ENCODE measurements at places on chromosomes 12 and 14. TPM values are rescaled to one million over a fixed set of nuclear protein-coding genes. Genes with fewer than 3 reads are reported as not detected.

- no peak for DNase-seq
These were observed 78.5 kb upstream of the FZD10 start for GRCh38 chr12:130083734-130084133.

DNA sequence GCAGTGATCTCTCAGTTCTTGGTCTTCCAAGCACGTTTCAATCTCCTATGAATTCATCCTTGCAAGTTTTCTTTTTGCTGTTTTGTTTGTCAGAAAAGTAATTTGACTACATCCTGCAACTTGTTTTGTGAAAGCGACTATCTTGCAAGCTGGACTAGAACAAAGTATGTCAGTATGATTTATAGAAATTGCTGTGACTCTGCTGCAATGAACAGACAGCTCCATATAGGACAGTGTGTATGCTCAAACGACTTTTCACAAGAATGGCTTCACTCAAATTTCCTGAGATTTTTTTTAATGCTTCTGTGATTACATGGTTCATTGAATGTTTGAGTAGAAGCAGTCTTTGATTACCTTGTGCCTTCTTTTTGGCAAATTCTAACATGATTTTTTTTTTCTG, 123.5 kb upstream of the TRHDE start:
- DNase-seq: no peak

GRCh38 chr12:77782034-77782433, 48.7 kb upstream of the NAV3 start:
- no peak for DNase-seq

GRCh38 chr14:47186486-47186885, 488.9 kb downstream of the MDGA2 start:
- no peak for DNase-seq

GRCh38 chr14:24335461-24336171, 745 bp upstream of the ADCY4 start:
- DNase-seq: no peak

GRCh38 chr14:32625211-32625610, 296.1 kb downstream of the AKAP6 start:
- no peak for DNase-seq

DNA sequence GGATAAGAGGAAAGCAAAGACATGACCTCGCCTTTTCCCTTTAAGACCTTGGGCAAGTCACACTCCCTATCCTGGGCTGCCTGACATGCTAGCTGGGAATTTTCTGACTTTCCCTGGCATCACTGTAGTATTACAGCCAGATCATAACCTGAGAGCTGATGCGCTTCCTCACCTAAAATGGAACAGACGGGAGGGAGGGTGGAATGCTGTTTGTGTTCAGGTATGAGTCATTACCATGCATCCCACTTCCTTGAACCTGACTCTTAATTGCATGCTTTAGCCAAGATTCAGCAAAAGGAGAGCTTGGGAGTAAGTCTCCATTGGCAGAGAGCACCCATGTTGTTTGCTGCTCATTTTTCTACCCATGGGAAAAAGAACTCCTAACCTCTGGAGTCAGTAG, 156.5 kb downstream of the KCNK10 start:
- DNase-seq: no peak

GRCh38 chr12:46958599-46959290, 120.7 kb upstream of the PCED1B start:
- no peak for DNase-seq

DNA sequence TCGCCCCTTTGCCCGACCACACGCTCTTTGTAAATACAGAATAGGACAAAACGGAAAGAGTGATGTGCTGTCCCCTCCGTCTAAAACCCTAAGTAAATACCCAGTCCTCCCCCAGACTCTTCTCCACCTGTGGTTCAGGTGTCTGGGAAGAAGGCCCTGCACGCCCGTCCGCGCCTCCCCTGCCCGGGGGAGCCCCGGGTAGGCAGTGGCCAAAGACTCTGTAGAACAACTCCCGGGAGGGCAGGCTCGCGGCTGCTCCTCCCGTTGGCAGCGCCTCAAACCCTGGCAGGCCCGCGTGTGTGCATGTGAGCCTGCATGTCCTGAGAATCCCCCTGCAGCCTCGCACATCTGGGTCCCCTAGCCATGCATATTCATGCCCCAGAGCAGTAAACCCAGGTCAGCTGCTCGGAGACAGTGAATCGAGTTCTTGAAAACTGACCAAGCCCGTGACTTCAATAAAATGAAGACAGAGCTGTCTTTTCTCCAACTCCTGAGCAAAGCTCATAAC, 165.8 kb downstream of the MON2 start:
- no peak for DNase-seq

GRCh38 chr12:53232646-53233461, 845 bp upstream of the RARG start:
- DNase-seq: no peak

DNA sequence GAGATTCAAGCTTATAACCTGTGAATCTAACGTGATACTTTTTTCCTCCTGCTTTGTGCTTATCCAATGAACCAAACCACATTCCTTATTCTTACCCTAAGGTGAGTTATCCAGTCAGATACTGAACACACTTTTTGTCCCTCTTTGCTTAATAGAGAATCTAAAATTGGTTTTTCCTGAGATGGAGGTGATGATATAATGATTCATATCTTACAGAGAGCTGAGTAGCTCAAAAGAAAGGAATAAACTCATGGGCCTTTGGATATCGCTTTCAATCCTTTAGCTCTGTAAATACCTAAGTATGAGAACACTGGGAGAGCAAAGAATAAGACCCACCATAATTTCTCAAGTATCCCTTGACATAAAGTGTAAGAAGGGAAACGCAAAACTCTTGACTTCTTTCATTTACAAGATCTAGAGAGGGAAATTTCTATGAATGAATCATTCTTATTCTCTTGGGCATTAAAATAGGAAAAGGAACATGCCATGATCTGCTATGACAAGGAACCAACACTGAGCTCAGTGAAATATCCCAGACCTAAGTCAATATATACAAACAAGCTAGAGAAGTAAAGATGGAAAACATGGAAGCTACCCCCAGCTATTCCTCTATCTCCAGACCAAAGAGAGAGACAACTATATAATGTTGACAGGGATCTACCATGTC, 81.8 kb upstream of the STAC3 start:
- DNase-seq: no peak

DNA sequence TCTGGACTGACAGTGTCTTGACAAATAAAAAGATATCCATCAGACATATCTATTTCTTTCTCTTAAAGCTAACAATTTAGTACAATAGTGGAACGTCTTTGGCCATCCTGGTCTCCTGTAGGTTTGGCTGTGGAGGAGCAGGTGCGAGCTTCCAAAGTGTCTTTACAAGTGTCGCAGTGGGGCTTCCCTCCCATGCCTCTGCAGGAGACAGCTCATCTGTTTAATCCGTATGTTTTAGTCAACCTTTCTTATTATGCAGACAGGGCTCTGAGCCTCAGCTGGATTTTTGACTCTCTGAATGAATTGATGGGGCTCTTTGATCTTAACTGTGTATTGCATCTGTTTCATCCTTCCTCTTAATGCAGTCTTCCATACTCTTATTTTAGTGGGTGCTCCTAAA, 57.5 kb downstream of the RMST start:
- no peak for DNase-seq

GRCh38 chr12:12086973-12087692, 16.4 kb downstream of the BCL2L14 start:
- DNase-seq: no peak

DNA sequence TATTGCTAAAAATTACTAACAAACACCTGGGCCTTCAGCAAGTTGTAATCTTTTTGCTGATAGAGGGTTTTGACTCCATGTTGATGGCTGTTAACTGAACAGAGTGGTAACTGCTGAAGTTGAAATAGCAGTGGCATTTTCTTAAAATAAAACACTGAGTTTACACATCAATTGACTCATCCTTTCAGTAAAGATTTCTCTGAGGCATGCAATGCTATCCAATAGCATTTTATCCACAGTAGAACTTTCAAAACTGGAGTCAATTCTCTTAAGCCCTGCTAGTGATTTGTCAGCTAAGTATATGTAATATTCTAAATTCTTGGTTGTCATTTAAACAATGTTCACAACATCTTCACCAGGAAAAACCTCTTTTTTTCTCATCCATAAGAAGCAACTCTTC, 59.5 kb downstream of the CMAS start:
- DNase-seq: no peak

DNA sequence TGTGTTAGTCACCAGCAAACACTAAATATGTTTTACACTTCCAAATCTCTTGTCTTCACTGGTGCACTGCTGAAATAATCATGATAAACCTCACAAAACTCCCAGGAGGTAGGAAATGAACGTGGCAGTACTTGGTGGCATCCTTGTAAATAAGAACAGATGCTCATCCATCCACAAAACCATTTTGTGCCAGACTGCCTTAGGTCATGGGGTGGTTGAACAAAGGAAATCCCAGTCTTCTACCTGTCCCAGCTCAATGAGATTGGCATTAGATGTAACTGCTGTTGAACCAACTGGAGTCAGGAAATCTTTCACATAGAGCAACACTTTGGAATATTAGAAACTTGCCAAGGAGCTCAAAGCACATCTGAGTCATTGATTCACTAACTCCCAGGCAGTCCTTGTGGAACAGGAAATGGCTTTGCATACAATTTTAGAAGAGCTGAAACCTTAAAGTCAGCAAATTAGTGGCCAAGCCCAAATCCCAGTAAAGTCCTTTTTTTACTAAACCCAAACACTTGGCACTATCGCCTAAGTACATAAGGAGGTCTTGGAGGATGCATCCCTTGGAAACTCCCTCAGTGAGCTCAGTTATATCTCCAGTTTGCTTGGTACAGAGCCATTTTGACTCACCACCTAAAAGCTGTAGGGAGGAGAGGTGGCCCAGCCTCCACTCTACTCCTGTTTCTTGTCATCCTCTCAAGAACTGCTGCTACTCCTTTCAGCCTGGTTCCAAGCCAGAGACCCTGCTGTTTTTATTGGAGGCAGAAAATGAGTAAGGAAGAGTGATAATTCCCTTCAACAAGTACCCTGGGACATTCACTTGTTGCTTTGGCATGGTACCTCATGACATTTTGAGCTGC, 208.0 kb downstream of the NOVA1 start:
- DNase-seq: no peak

- no peak for DNase-seq
These were observed 102.4 kb upstream of the E2F7 start for GRCh38 chr12:77167801-77168200.

DNA sequence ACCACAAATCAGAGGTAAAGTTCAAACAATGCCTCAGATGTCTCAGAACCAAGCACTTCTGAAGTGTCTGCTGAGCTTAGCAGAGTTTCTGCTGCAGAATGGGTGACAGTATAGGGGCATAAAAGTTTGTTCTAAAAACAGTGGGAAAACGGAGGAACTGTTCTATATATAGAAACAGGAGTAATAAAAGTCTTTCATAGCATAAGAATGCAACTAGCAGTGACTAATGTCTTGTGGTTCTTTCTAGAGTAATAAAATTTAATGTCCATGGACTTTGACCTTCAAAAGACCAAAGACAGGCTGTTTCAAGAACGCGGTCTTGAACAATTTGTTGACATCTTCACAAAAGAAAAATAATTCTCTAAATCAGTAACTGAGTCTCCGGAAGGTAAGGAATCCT, 107.5 kb upstream of the FAR2 start:
- DNase-seq: no peak

- no peak for DNase-seq
These were observed 1330.7 kb upstream of the TMEM132C start for GRCh38 chr12:126936181-126936851.

DNA sequence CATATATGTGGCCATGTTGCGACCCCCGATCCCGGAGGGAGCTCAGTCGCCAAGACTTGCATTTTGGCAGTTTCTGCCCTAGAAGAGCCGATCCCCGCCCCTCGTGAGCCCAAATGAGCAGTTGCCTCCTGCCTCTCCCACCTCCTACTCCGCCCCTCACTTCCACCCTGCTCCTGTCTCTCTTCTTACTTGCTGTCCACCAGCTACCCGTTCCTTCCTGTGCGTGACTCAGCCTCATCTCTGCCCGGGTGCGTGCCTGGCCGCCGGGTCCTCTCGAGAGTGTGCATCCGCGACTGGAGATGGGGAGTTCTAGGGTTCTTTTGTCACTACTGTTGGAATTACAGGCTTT, 585 bp downstream of the GPATCH2L start:
- DNase-seq: peak; percentile 45

GRCh38 chr12:89707703-89708564, 704 bp downstream of the ATP2B1 start:
- DNase-seq: no peak

DNA sequence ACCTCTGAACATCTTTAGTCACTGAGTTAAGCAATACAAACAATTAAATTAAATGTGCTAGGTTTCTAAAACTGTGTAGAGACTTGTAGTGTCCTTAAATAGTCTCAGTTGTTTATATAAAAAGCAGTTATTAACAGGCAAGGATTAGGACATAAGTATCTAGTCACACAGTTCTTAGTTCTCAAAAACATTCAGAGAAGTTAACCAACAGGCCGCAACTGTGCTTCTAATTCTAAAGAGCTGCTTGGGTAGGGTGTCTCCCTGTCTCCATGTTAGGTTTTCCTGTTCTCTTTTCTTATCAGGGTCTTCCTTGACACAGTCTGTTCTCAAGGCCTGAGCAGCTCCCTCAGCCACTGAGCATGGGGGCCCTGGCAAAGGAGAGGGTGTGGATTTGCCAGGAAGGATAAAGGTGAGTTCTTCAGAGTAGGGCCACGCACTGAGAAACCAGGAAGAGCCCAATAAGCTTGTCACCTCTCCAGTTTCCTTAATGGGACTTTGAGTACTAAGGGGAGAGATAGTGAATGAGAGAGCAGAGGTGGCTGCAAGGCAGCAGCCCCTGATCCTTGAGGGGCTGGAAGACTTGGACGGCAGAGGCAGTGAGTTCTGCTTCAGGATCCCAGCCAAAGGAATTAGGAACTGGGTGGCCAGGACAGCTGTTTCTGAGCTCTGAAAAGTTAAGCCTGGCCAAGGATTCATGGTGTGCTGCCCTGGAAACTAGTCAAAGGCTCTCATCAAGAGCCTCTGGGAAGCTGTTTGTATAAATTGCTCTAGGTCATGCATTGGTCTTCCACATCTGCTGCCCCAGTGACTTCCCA, 177.3 kb downstream of the MYRFL start:
- DNase-seq: no peak

DNA sequence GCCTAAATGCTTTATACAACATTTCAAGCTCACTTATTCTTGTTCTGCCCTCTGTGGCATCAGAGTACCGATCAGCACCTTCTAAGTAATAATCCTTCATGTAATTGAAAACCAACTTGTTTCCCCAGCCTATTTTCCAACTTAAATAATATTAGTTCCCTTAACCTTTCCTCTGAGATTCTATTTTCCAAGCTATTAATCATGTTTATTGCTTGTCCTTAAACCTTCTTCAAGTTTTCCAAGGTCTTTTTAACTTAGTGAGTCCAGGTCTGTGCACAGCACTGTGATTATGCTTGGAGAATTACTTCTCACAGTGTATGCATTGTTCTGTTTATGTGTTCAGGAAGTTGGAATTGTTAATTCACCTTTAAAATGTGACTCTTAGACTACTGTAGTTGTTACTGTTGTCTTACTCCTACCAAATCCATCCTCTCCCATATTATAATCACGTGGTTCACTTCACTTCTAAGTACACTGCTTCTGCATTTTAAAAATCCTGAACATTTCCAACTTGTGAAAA, 1039.3 kb upstream of the FOXG1 start:
- no peak for DNase-seq

TMEM233 gene
- total RNA-seq: not detected

NTS gene
- total RNA-seq: 25.1 TPM

KRT79 gene
- total RNA-seq: 1.7 TPM

LRIG3 gene
- 22.6 TPM for total RNA-seq

KCNMB4 gene
- 4.4 TPM for total RNA-seq

FOXG1 gene
- not detected for total RNA-seq

NOVA1 gene
- total RNA-seq: 30.8 TPM

SERPINA5 gene
- total RNA-seq: 4.3 TPM

SP7 gene
- total RNA-seq: not detected

STON2 gene
- total RNA-seq: 21.5 TPM

WNT5B gene
- 3.6 TPM for total RNA-seq

HSPA2 gene
- 16.3 TPM for total RNA-seq

GALNT8 gene
- 0.84 TPM for total RNA-seq
